ENCODE measurements at places on chromosomes 1 and 21.

DNA sequence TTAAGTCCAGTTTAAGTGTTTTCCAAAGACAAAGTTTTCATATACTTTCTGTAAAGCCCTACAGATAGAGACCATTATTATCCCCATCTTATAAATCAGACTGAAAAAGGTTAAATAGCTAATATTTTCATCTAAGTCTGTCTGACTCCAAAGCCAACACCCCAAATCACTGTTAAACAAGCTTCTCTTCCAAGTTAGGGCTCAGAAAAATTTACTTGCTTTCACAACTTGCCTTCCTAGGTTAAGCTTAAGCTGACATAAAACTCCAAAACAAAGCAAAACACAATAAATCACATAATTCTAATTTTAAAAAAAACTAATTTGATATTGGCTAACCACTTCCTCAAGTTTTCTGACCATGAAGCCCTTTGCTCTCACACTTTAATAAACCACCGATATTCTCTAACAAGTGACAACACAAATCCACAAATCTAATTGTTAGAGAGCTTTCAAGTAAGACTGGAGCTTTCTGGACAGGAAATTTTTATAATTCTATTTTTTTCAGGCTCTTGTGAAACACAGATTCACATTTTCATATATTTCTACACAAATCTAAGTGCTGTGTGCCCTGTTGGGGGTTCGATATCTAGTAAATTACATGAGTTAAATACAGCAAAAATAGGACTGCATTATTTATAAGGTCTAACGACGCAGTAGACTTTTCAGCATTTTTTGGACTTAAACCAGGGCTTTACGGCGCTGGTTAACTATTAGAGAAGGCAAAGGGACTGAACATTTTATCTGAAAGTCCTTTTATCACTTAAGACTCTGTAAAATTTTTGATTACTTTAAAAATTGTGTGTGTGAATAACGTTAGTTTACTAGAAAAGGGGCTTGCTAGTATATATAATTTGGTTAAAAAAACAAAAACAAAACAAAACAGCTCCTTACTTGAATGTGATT is 2.1 kb downstream of the GNG12 start:
- DNase-seq: no peak

DNA sequence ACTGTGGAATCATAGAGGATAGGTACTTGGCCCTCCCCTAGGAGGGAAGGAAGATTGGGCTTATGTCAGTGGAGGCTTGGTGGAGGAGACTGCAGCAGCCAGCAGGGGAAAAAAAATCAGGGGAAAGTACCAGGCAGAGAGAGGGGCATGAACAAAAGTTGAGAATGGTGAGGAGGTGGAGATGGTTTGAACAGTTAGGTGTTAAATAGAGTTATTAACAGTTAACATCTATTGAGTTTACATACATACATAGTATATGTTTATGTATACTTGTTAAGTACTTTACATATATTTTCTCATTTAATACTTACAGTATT is 136.5 kb upstream of the HNRNPU start:
- DNase-seq: no peak

- DNase-seq: no peak
These were observed 41.7 kb upstream of the PTCH2 start for GRCh38 chr1:44884746-44885145.

- no peak for DNase-seq
These were observed 29.1 kb upstream of the BCAR3 start for GRCh38 chr1:93710499-93711453.

GRCh38 chr21:17911628-17912027 is 92.5 kb upstream of the C21orf91 start:
- no peak for DNase-seq

GRCh38 chr1:226980122-226980560 is 40.0 kb downstream of the COQ8A start:
- no peak for DNase-seq

DNA sequence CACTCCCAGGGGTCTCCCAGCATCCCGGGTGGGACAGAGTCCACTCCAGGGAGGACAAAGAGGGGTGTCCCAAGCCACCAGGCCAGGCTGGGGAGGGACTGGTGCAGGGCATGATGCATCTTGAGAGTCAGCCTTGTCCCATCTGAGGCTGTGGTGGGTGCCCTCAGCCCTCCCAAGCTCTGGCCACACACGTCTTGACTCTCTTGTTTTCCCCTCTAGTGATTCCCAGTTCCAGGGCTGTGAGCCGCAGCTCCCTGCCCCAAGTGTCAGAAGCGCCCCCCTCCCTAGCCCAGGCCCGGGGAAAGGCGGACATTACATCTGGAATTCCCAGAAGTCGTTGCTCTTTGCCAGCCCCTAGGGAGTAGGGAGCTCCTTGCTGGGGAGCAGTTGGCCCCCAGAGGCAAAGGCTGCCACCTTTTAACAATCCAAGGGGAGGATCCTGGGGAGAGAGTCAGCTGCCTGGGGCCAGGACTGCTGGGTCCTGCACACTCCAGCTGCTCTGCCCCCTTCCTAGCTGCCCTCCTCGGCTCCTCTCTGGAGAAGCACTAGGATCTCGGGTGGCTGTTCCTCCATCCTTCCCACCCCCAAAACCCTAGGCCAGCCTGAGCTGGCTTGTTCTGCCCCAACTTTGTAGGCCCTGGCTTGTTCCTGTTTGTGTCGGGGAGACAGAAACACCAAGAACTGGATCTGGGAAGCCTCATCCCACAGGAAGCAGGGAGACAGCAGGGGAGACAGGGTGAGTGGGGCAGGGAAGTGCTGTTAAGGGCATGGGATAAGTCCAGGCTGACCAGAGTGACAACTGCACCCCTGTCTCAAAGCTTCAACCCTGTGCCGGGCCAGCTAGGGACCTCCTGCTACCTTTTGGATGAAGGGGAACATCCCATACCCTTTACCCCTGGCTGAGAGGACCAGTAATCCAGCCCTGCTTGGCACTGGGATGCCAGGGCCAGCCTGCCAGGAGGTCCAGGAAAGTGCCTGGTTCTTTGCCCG is 3.2 kb upstream of the PTPN7 start:
- DNase-seq: no peak

Data from GM06990 (cell line).